ENCODE measurements at places on chromosomes 6 and 20. TPM values are rescaled to one million over a fixed set of nuclear protein-coding genes. Genes with fewer than 3 reads are reported as not detected.
A peak's percentile ranks its signal among the peaks of the same experiment; 100 is the strongest.

Gene PPP1R16B
- 0.69 TPM for total RNA-seq

DNA sequence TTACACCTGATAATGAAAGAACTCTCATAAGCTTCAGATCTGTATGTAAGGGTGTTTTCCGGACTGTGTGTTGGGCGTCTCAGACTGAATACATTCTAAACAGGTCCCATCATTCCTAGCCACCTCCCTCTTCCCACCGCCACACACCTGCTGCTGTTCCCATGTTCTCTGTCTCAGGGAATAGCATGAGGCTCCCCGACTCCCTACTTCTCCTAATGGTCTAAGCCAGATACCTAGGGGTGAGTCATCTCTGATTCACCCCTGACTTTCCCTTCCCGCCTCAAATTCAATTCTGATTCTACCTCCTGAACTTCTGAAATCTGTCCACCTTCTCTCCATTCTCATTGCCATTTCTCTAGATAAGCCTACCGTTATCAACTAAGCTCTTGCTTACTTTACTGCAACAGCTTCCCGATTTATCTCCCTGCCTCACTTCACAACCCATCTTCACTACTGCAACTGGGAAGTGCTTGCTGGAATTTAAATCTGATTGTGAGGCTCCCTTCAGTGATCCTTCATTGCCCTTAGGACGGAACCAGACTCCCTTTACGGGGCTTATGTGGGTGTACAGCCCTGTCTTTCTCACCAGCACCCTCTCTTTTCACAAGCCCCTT lies 1.6 kb downstream of the TMEM14A start:
- no peak for DNase-seq

GRCh38 chr6:39197922-39198500 lies 31.3 kb downstream of the KCNK5 start:
- DNase-seq: no peak

Gene TNNC2
- total RNA-seq: not detected

DNA sequence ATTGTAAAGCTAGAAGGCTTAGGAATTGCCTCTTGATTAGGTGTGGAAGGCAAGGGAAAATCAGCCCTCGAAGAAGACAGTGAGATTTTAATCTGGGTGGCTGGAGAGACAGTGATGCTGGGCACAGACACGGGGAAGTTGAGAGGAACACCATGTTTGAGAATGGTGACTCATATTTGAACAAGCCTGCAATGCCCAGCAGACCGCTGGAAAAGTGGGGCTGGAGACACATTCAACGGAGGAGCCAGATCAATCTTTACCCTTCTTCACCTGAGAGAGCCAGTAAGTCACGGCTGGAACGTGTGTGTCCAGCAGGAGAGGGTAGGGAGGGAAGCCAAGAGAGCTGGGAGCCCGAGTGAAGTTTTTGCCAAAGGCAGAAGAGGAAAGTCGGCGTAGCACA lies 3.7 kb upstream of the ESR1 start:
- no peak for DNase-seq

- DNase-seq: no peak
Observed at GRCh38 chr20:58482416-58482815, 32.8 kb downstream of the APCDD1L start.

DNA sequence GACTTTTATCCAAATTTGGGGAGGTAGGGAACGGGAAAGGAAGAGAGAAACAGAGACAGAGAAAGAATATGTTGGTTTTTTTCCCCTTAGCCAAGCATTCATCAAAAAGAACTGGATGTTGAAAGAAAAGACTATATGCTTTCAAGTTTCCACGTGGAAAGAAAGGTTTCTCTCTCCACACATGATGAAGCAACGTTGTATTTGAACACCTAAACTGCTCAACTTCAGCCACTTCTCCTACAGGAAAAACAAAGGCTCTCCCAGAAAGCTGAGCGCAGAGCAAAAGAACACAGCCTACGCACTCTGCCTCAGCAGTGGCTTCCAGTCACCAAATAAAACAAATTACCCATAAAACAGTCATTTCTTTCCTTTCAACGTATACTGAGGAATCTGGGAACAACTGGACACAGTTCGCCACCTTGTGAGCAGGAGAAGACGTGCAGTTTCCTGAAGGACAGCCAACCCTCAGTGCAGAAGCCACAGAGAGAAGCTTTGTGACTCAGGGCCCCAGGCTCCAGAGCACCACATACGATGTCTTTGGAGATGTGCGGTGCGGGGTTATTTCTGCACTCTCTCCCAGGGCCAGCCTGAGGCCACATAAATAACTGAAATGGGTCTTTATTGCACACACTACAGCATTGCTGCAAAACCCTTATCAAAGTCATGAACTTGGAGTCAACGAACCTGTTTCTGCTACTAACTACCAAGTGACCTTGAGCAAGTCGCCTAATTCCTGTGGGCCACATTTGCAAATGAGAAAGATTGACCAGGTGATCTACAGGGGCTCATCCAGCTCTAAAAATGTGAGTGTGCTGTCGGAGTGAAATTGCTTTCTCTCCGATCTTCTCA lies 10.1 kb downstream of the IL17F start:
- DNase-seq: peak; percentile 86

DNA sequence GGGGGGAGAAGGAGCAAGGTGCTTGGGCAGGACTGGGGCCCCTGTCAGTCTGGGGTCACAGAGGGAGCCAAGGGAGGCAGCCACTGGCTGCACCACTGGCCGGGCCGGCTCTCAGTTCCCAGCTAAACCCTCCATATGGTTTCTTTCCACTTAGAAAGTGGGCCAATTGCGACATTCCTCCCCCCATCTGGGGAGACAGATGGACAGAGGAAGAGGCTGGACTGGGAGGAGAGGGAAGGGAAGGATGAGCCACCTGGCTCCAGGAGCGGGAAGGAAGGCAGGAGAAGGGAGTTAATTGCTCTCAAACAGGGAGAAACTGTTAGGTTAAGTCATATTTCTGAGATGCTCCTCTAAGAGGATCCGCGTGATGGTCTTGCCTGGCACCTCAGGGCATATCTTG lies 82.2 kb downstream of the GRM4 start:
- peak; percentile 33 for DNase-seq

- peak; percentile 70 for DNase-seq
Observed at GRCh38 chr6:48476257-48476656, 365.3 kb upstream of the PTCHD4 start.

- no peak for DNase-seq
Observed at GRCh38 chr6:165883851-165884640, 221.0 kb upstream of the PDE10A start.

Gene BTN2A1
- total RNA-seq: 16.7 TPM

DNA sequence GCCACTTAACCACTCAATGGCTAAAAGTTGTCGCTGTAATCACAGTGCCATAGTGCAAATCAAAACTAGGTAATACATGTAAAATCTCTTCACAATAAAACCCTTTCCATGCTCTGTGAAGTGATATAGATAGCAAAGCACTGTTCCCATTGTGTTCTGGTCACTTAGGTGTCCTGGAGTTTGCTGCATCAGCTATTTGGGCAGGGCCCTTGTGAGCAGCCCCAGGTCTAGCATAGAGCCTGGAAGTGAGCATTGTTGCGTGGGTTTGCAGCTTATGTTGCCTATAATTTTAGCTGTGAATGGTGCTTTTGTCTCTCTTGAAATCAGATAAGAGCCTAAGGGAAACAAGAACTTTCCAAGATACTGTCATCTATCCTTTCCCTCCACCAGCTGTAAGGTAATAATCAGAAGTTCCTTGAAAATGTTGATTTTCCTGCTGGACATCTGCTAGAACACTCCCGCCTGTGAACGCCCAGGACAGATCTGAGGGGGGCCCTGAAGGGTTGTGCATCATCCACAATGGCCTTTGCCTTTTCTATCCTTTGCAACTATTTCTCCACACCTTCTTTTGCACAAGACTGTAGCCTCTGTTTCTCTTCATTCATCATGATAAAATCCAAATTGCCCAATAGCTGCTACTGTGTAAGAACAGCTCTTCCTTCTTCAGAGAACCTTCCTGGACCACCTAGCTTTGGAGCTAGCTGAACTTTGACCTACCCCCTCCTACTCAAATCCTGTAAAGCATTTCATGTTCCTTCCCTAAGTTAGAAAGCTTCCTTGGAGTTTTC lies 57.0 kb downstream of the TNFAIP3 start:
- DNase-seq: peak; percentile 33

DNA sequence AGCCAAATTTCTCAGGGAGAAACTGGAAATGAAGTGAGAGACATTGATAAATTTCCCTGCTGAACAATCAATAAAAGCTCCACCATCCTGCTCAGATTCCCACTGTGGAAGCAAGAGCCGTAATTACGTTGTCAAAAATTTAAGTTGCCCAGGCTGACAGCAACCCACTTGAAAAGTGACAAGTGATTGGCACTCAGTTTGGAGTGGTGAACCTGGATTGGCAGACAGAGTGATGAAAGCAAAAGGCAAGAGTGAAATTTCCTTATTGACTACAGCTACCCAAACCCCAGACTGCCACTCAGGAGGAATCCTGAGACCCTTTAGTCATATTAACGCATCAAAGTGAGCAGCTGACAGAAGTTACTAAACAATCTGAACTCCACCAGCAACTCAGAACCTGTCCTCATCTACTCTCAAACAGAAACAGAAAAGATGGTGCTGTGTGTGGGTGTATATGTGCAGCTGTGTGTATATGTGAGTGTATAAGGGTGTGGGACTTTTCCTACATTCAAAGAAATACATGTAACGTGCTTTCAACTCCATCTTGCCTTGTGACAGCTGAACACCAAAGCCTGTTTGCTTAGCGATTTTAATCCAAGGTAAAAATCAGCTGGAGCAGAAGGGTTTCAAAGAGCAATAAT lies 157.4 kb downstream of the PKHD1 start:
- no peak for DNase-seq

Gene FAM184A
- 4.1 TPM for total RNA-seq

- DNase-seq: no peak
Observed at GRCh38 chr6:144434308-144434990, 149.3 kb downstream of the UTRN start.

GRCh38 chr6:145400508-145400907 lies 334.8 kb downstream of the EPM2A start:
- DNase-seq: no peak

Gene PDYN
- not detected for total RNA-seq

DNA sequence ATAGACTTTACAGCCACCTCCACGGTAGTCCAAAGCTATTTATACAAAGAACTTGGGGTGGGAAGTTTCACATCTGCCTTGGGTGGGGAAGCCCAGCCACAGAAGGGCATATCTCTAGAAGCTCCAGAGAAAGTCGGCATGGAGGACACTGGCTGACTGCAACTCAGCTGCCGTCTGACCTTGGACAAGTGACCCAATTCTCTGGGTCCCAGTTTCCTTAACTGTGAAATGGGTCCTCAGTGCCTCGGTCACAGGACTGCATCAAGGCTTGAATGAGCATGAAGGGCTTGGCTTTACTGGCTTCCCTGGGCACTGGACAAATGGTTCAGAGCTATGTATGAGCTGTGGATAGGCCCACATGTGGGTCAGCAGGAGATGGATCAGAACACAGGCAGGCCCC lies 58.6 kb downstream of the NOL4L start:
- DNase-seq: no peak

DNA sequence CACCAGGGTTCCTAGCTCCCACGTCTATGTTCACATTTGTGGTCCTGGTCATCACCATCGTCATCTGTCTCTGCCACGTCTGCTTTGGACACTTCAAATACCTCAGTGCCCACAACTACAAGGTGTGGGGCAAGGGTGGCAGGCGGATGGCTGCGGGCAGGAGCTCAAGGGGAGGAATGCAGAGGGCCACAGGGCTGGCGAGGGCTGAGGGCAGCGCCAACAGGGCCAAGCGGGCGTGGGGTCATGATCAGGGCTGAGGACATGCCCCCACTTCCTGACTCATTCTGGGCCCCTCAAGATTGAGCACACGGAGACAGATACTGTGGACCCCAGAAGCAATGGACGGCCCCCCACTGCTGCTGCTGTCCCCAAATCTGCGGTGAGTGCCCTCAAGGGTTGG lies 4.6 kb upstream of the CAPN11 start:
- DNase-seq: no peak

DNA sequence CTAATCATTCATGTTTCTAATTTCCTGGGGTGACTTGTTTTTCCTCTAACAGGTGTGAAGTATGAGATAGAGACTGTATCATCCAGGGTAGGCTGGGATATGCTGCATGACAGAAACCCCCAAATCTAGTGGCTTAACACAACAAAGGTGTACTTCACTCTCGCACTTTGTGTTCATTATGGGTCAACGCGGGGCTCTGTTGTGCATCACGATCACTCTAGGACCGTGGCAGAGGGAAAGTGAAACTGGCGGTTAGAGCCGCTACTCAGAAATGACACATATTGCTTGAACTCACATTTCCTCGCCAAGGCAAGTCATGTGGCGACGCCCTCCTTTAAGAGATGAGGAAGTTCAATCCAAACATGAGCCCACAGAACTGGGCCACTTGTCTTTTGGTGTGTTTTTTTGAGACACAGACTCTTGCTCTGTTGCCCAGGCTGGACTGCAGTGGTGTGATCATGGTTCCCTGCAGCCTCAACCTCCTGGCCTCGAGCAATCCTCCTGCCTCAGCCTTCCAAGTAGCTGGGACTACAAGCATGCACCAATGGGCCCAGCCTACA lies 41.3 kb downstream of the PCNA start:
- DNase-seq: peak; percentile 73

Gene C2
- 9.4 TPM for total RNA-seq

DNA sequence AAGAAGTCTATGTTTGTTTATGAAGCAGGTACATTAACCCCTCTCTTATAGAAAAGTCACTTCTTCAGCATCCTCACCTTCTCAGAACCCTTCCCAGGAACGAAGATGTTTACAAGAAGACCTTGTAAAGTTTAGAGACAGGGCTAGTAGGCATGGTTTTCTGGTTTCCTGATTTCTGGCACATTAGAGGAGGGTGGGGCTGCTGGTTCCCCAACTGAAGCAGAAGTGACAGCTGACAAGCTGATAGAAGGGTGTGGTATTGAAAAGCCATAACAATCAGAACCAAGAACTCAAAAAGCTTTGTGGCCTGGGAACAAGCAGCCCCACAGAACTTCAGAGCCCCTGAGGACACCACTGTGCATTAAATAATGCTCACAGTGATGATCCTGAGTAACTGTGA lies 91.2 kb downstream of the RTN4IP1 start:
- no peak for DNase-seq

DNA sequence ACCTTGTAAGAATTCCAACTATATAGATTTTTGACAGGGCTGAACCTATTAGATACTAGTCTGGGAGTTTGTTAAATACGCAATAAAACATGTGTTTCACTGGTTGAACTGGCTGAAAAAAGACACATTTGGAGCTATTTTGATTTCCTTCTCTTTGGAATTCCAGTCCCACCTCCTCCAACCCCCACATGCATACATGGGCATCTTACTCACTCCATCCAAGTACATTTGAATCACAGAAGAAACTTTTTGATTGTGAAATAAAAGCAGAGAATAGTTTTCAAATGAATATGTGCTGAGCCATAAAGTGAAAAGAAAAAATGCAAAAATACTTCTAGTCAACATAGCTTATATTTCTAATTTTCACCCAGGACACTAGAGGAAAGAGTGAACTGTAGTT lies 33.9 kb upstream of the STXBP5 start:
- DNase-seq: no peak

GRCh38 chr6:143223895-143224294 lies 163.2 kb downstream of the AIG1 start:
- DNase-seq: no peak

DNA sequence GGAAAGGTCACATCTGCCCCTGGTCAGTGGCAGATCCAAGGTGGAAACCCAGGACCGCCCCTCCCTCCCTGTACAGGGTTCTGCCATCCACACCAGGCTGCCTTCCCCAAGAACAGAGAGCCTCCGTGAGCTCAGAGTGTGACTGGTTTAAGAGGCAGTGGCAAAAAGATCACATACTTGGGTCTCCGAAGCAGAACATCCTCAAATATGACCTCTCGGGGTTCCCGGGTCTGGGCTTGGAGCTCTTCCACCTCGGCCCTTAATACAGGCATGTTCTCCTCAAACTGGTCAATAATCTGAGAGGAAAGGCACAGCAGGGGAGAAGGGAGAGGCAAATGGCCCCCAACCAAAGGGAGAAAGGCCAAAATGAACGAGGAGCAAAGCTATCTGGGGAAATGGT lies 14.8 kb downstream of the C20orf96 start:
- DNase-seq: no peak
